H1 (cell line): ENCODE measurements at places on chromosomes 6 and 20.

- DNase-seq, result no peak
These were observed 731.6 kb upstream of the MMS22L start for GRCh38 chr6:98014442-98015201.

GRCh38 chr6:88377976-88378568 is 211.9 kb upstream of the CNR1 start:
- no peak for DNase-seq

DNA sequence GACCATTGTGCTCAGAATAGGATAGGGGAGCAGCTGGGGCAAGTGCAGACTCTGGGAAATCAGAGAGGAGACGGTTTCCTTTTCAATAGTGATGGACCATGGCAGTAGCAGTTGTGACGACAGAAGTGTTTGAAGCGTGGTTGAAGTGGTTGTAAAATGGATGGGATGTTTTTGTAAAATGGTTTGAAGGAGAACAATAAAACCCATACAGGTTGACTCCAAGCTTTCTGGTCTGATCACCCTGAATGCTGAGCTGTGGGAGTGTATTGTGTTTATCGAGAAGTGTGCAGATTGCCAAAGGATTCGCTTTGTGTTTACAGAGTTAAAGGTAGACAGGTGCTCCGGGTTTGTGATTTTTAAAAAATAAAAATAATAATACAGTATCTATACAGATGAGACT is 255.2 kb upstream of the SULF2 start:
- DNase-seq, result no peak

DNA sequence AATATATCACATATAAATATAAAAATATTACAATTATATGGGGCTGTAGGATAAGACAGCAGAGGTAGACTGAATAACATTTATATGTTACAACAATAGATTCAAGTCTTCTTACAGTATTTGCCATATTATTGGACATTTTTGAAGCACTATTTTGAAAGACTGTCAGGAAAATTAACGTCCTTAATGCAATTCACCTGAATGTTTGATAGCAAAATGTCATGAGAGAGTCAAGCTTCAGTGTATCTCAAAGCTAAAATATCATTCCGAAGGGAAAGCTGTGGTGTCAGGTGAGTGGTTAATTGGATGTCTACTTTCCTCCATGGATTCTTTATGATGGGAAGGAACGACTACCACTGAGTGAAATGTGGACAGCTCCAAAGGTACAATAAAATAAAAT is 1004.0 kb downstream of the HACE1 start:
- DNase-seq, result no peak

- DNase-seq, result no peak
These were observed 11.6 kb downstream of the LAMA5 start for GRCh38 chr20:62355516-62355877.

DNA sequence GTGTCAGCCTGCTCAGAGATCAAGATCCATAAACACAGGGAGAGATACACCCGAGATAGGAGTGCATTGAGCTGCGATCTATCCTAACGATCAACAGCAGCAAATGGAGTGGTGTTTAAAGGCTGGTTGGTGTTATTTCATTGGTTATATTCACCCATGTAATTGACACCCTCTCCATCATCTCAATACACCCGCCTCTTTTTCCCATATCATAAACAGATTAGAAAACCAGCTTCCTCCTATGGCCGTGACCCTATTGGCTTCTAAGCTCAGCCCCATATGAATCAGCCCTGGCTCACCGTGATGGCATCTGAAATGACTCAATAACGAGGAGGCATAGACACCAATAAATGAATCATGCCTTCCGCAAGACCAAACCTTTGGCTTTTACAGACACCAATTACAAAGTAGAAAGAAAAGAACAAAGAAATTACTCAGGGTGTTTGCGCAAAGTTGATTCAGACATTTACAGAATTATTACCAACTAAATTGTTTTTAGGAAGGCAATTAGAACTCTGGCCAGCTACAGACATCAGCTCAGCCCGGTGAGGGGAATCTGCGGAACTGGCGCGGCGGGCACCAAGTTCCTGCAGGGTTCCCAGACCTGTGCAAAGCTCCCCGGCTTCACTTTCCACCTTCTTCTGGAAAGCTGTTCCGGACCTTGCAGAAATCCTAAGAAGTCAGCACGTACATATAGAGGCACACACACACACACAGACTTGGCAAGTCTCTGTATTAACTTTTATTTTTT is 11.5 kb downstream of the PMEPA1 start:
- DNase-seq, result no peak

DNA sequence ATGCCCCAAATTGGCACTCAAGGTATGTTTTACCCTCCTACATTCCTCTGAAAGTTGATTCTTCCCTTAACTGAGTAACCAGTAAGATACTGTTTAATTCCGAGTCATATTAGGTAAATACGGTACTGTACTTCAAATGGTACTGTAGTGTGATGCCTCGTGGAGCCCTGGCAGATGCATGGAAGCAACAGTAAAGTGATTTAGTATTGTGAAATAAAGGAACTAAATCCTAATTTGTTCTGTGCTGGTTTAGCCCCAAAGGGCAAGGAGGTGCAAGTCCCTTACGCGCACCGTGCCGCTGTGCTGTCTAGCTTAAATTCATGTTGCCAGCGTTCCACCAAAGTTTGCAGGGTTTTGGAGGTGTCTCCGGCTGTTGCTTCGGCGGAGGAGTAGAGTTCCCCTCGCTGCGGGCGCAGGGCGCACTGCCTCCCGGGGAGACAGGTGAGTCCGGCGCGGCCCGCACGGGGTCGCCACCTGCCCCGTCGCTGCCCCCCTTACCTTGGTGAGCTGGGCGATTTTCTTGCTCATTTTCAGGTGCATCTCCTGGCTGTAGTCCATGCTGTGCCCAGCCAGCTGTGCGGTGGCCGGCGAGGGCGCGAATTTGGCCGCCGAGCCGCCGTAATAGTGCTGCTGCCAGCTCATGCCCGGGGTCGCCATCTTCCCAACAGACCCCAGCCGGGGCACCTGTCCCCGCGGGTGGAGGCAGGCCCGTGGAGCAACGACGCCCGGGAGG is 655 bp downstream of the FAM184A start:
- DNase-seq, result peak; percentile 81

DNA sequence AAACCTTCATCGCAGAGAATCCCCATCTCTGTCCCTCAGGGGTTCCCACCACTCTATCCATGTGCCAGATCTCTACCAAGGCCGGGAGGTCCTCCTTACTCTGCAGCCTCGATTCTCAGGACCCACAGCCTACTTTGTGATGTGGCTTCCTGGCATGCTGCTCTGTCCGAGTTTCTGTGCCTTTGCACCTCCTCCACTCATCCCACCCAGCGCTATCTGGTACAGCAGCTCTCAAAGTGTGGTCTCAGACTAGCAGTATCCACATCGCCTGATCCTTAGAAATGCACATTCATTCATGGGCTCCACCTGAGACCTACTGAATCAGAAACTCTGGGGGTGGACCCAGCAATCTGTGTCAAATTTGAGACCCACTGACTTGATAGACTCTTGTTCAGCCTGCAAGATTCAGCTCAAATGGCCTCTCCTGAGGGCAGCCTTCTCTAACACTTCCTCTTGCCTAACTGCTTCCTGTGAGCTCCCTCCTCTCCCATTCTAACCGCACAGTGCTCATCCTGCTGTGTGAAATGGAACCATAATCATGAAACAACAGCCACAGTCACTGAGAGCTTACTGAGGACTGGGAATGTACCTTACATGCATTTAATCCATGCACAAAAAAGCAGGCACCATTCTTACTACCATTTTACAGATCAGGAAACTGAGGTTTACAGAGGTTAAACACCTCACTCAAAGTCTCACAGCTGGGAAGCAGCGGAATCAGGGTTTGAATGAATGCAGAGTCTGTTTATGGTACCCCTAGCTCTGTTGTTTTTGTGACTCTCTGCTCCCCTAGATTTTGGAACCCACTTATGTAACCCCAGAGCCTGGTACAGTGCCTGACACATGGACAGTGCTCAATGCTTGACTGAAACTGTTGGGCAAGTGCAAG is 69.4 kb downstream of the JPH2 start:
- DNase-seq, result no peak

DNA sequence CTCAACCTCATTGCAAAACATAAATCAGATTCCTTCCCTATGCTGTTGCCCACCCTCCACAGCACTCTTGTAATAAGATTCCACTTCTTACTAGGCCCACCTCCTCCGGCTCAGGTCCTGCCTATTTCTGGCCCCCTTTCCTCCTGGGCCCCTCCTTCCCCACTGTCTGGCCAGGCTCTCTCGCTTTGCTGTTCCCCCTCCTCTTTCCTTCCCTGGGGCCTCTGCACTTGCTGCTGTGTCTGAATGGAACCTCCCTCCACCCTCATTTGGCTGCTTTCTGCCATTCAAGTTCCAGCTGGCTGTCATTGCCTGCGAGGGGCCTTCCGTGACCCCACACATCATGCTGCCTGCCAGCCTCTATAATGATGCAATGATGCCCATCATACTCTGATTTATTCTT is 38.9 kb downstream of the ARHGAP40 start:
- DNase-seq, result no peak

- DNase-seq, result no peak
These were observed 14.7 kb downstream of the DSE start for GRCh38 chr6:116385459-116385802.

DNA sequence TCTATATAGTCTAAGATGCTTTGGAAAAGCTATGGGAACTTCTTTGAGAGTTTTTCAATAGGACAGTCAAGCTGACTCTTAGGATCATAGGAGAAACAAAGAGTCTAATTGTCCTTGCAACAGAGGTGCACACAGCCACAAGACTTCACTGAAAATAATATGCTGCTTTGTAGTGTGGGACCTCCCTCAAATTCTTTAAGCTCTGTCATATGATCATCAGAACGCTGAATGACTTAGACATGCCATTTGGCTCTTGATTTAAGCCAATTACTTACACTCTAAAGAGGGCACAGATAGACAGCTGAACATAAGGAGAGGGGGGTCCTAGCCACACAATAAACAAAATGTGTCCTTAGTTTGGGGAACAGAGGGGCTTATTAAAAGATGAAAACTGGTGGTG is 818.7 kb upstream of the GJE1 start:
- DNase-seq, result no peak

- no peak for DNase-seq
These were observed 10.5 kb upstream of the CCR6 start for GRCh38 chr6:167112421-167112820.

DNA sequence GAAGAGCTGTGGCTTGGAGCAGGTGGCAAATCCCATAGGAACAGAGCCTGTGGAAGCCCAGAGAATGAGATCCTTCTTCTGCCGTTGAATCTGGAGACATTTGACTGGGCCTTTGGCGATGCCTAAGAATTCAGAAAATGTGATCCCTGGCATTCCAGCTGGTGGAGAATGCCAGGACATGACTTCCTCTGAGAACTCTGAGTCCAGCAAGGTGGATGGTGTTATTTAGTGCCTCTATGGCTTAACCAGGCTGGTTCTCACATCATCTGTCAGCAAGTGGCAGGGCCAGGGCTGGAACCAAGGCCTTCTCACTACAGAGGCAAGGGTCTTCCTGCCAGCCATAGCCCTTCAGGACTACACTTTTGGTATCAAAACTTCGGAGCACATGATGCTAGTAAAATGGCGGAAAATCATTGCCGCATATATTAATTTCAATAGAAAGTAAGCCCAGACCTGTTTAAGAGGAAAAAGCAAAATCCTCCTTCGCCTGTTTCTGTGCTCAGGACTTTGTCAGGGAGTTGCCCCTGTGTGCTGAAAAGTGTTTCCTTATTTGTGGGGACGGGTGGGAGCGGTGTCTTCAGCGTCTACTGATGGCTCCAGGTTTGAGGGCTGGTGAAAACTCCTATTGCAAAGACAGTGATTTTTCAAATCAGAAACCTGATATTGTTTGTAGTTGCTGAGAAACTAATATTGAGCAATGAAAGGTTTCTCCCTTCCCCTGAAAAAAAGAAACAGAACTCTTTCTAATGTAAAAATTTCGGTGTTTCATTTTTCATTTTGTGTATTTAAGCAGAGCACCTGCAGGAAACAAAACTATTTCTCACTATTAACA is 23.9 kb downstream of the DUSP22 start:
- no peak for DNase-seq

- DNase-seq, result no peak
These were observed 10.8 kb downstream of the BACH2 start for GRCh38 chr6:90285611-90286381.

DNA sequence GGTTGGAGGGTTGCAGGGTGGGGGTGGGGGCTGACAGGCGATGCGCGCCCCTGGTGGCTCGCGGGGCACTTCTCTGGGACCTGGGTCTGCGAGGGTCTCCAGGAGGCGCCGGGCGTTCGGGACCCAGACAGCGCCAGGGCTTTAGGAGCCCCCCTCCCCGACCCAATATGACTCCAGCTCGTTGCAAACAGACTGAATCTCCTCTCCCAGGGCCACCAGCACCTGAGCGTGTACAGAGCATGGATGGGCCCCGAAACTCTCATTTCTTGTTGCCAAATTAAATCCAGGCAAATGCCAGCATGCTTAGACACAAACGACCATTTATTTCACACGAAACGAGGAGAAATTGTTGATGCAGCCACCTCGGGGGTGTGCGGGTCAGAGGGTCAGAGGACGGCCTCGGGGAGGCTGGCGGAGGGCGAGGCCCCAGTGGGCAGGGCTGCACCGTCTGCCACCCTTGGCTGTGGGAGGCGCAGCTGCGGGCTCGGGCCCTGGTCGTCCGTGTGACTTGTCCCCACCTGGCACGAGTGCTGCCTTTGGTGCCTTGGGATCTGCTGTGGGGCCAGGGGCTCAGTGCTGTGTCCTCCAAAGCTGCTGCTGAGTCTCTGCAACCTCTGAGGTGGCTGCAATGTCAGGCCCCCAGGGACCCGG is 20.9 kb upstream of the GATA5 start:
- DNase-seq, result no peak

DNA sequence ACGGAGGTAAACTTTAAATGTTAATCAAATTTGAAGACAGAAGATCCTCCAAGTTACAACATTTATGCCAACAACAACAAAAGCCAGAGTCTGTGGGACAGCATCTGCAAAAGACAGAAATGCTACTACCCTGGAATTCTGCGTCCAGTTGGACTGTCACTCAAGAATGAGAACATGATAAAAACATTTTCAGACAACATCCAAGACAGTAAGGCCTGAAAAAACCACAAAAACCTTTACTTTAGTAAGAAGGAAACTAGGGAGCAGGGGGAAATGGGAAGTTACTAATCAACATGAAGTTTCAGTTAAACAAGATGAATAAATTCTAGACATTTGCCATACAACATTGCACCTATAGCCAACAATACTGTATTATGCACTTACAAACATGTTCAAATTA is 77.6 kb downstream of the MLIP start:
- DNase-seq, result no peak

- no peak for DNase-seq
These were observed 211.1 kb downstream of the PLCB4 start for GRCh38 chr20:9279918-9280401.

- no peak for DNase-seq
These were observed 19.5 kb upstream of the DAAM2 start for GRCh38 chr6:39772559-39773273.

DNA sequence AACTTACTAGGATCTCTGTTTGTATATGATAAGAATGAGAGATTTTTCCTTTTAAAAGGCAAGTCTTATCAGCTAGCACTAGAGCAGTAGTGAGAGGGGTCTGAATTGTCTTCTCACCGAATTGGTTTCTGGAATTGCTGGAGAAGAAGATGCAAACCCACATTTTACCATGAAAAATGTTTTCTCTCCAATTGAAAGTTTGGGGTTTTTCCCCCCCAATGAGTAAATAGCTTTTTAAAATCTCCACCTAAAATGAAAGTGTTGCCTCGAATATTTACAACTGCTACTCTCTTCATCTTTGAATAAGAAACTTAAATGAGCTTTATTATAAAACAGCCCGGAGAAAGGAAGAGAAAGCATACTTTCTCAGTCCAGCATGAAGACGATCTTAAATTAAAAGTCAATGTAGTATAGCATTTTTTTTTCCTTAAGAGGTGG is 1.8 kb downstream of the TCF21 start:
- DNase-seq, result no peak
